ENCODE measurements at places on chromosomes 12 and 14.

DNA sequence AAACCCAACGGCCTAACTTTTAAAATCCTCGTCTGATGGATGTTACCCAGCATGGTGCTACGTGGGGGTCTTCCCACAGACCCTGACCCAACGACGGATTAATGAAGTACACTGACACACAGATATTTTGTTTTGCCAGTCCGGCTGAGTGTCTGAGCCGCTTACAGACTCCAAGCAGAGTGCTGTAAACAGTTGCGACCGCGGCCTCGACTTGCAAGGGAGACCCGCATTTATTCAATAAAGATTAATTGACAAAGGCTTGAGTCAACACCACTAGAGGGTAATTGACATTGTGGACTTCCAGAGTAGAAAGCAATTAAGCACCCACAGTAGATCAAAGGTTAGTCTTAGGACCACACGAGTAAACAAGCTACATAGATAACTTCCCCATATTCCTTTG, 1042.4 kb downstream of the AACS start:
- no peak for DNase-seq

GRCh38 chr12:122730215-122731014, at the start of gene HCAR1:
Gene HCAR1 (minus strand): TSS chr12:122730844. CDS start chr12:122730339, 505 bp downstream.
- DNase-seq = peak; percentile 30

GRCh38 chr12:11618046-11618445, 31.4 kb upstream of the ETV6 start:
- DNase-seq = no peak

DNA sequence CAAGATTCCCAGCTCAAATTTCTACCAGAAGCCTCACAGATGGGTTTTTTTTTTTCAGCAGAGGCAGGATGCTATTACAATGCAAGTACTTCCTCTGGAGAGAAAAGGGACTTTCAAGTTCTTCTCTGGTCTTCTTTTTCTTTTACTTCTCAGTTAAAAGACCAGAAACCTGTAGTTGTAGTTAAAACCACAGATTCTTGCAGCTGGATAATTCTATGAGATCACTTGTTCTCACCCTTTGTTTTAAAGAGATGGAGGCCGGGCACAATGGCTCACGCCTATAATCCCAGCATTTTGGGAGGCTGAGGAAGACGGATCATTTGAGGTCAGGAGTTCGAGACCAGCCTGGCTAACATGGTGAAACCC, 47.6 kb upstream of the OVCH1 start:
- no peak for DNase-seq

DNA sequence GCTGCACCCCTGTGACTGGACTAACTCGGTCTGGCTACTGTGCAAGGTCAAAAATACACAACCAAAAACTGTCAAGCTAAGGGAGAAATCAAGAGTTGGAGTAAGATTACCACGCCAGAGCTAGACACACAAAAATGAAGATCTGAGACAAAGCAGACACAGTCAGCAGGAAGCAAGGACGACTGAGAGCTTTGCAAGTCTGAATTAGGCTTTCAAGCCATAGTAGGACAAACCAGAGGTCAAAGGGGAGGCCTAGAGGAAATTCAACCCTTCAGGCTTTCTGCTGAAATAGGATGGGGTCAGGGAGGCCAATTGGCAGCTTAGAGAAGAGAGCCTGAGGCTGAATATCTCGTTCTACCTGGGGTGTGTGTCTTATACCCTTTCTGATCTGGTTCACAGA, 117.3 kb downstream of the LLPH start:
- DNase-seq = no peak

- no peak for DNase-seq
Measured at GRCh38 chr12:123733229-123733628, 21.1 kb downstream of the ATP6V0A2 start.

DNA sequence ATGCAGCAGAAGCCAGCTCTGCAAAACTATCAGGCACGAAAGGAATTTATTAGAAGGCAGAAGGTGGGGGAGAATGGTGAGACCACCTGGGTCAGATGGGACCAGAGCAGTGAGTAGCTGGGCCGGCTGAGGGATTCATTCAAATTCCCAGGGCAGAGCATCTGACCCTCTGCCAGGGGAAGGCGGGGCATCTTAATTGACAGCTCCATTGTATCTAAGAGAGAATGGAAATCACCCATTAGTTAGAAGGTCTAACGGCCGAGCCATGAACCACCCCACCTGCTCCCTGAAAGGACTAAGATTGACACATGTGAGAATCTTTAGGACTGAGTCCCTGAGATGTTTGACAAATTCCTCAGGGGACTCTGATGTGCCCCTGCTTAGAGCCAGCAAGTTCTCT, 83.7 kb downstream of the PHETA1 start:
- DNase-seq = no peak

- no peak for DNase-seq
Measured at GRCh38 chr14:99769123-99769522, 24.1 kb upstream of the EML1 start.

- DNase-seq = no peak
Measured at GRCh38 chr14:50726372-50727107, 58.4 kb upstream of the SAV1 start.

- no peak for DNase-seq
Measured at GRCh38 chr12:3613641-3614395, 122.8 kb downstream of the PRMT8 start.

DNA sequence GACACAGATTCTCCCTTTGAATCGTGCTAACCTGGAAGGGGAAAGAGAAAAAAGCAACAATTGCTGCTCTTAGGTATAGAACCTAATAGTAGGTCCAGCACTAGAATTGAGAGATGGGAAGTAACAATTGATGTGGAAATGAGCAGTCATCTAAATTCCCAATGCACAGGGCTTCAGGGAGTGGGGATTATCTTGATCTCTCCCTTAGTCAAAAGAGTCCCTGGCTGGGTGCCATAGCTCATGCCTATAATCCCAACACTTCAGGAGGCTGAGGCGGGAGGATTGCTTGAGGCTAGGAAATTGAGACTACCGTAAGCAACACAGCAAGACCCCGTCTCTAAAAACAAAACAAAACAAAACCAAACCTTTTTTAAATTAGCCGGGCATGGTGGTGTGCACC, 4.0 kb downstream of the APOBEC1 start:
- no peak for DNase-seq

DNA sequence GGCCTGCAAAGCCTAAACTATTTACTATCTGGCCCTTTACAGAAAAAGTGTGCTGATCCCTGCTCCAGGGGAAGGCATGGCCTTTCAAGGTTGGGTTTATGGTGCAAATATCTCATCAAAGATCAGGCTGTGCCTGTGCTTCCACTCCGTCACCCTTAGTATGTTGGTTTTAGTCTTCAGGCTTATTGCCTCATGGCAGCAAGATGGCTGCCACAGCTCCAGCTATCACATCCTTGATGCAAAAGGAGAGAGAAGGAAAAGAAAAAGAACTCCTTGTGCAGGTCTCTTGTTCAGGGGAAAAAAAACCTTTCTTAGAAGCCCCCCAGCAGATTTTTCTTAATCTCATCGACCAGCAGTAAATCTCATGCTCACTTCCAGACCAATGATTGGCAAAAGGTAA, 9.1 kb upstream of the HRK start:
- DNase-seq = no peak

DNA sequence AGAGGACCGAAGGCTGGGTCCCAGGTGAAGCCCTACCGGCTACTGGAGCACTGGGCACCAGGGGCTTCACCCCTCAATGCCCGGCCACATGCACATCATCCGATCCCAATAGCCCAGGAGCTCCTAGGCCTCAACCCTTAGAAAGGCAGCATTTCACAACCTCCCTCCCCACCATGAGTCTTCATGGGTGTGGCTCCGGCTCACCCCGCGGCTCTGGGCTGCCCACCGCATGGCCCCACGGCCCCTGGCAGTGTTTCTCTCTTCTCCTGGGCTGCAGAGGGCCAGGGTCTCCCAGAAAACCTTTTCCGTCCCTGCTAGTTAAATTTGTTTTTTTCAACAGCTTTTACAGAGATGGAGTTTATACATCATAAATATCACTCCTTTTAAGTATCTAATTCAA, 28.6 kb upstream of the DLK1 start:
- DNase-seq = no peak

DNA sequence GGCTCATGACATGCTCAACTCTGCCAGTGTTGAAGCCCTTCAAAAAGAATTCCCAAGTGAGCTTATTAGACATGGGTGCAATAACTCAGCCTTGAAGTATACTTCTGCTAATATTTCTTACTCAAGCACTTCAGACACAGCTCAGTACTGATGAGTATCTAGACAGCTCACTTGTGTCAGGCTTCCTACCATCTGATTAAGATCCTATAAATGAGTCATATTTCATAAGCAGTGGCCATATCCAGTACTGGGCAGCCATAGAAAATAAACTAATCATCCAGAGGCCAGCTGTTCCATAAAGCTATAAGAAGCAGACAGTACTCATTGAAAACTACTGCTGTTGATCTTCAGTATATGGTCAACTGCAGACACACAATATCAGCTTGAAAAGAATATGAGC, 12.9 kb downstream of the FSCB start:
- no peak for DNase-seq

- DNase-seq = peak; percentile 15
Measured at GRCh38 chr14:105945896-105946295, 419.5 kb downstream of the TMEM121 start.

- no peak for DNase-seq
Measured at GRCh38 chr12:8637666-8638065, 25.0 kb downstream of the MFAP5 start.

- no peak for DNase-seq
Measured at GRCh38 chr12:104569346-104570173, 112.8 kb downstream of the CHST11 start.

GRCh38 chr14:54768501-54769129, 134.0 kb downstream of the GCH1 start:
- no peak for DNase-seq

- DNase-seq = no peak
Measured at GRCh38 chr12:131573631-131574394, 137.1 kb upstream of the SFSWAP start.

DNA sequence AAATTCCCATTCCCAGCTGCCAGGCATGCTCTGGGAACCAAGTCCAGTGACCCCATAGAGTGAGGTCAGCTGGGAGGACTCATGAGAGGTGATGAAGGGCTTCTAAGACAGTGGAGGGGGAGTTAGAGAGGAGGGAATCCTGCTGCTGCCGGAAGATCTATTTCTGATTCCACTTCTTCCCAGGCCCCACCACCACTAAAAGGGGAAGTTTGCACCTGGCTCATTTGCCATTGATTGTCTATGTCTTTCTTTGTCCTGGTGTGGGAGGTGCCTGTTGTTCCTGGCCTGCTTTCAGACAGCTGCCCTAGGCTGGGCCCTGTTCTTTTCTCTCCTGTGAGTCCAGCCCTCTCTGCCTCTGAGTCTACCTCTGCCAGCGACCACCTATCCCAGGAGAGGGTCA, 3.0 kb upstream of the KRT6A start:
- DNase-seq = no peak

DNA sequence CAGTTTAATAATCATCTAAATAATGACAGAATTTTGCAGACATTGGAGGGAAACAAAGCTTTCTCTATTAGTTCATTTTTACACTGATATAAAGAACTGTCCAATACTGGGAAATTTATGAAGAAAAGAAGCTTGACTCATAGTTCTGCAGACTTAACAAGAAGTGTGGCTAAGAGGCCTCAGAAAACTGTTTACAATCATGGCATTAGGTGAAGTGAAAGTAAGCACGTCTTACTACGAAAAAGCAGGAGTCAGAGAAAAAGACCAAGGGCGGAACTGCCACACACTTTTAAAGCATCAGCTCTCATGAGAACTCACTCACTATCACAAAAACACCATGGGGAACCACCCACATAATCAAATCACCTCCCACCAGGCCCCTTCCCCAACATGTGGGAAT, 804.4 kb downstream of the FLRT2 start:
- DNase-seq = no peak

GRCh38 chr14:103395244-103395643, 10.0 kb downstream of the MARK3 start:
- no peak for DNase-seq

GRCh38 chr14:31161274-31161673, 46.3 kb downstream of the HECTD1 start:
- no peak for DNase-seq

GRCh38 chr14:31122098-31122611, 85.4 kb downstream of the HECTD1 start:
- no peak for DNase-seq

DNA sequence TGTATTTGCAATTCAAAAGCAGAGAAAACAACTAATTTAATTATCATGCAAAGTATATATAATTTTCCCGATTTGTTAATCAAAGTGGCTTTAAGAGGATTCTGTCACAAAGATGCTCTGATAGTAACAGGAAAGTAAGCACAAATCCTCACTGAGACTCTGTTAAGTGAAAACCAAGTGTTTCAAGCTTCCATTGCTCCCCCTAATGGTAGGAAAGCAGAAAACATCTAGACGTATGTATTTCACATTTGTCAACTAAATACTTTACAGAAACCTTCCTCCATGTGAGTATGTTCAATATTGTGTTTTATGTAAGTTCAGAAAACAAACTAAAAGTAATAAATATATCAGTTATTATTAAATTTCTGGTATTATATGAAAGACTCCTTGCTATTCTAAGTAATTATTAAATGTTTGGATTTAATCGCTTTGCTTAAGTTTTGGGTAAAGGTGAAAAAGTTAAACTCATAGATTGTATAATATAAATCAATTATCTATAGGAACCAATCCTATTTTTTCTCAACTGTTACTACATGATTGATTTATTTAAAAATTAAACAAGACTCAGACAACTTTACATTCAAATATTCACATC, 1.5 kb upstream of the NTS start:
- no peak for DNase-seq

- DNase-seq = no peak
Measured at GRCh38 chr12:63955831-63956666, 111.5 kb downstream of the SRGAP1 start.

GRCh38 chr14:69804902-69805301, 7.9 kb upstream of the SLC10A1 start:
- DNase-seq = no peak

- no peak for DNase-seq
Measured at GRCh38 chr14:32080001-32080510, 3.0 kb downstream of the ARHGAP5 start.

- DNase-seq = no peak
Measured at GRCh38 chr12:1073652-1074051, 82.6 kb downstream of the ERC1 start.

DNA sequence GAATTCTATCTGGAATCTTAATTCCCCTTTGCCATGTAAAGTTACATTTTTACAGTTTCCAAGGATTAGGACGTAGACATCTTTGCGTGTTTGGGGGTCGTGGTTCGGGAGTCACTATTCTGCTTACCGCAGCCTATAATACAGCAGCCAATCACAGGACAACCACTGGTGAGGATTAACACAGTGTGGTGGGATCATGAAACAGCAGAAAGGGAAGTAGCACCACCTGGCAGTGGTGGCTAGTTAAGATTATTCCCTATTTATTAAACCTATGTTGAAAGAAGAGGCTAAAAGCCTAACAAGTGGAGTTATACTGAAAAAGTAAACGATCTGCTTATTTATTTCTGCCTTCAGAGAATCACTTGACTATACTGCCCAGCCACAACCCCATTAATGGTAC, 71.7 kb downstream of the IPO8 start:
- no peak for DNase-seq

DNA sequence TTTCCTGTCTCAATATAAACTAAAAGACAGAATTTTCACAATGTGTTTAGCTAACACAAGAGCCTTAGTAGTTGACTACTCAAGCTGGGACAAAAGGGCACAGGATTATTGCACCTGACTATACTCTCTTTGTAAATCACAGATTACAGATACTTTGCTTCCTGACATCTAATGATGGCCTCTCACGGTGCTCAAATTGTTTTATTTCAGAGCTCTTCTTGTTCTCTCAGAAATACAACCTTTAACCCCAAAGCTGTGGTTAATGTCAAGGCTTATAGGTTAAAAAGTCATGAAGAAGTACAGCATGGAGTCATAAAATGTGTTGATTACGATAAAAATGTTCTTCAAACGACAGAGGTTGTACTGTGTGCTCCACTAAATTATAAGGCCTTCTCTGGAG, 89.9 kb upstream of the CPNE8 start:
- DNase-seq = no peak

Data from stimulated activated CD4-positive, alpha-beta T cell treated with anti-CD3 and anti-CD28 coated beads, Interleukin-12 subunit alpha, Interleukin-12 subunit beta, amount 100 ng/mL, for 4 hours (primary cell).